ENCODE measurements at places on chromosomes 7 and 10. TPM values are rescaled to one million over a fixed set of nuclear protein-coding genes. Genes with fewer than 3 reads are reported as not detected.

GRCh38 chr10:124342821-124343170 lies 75.9 kb downstream of the OAT start:
- no peak overlapping the region for H3K27ac ChIP-seq
- H3K4me3 ChIP-seq = no peak overlapping the region
- no peak for DNase-seq
- H3K4me1 ChIP-seq = peaks cover 2% of the 10 kb centered on the region
- H3K36me3 ChIP-seq = no peaks in the 10 kb centered on the region
- H3K27me3 ChIP-seq = no peaks in the 10 kb centered on the region

DNA sequence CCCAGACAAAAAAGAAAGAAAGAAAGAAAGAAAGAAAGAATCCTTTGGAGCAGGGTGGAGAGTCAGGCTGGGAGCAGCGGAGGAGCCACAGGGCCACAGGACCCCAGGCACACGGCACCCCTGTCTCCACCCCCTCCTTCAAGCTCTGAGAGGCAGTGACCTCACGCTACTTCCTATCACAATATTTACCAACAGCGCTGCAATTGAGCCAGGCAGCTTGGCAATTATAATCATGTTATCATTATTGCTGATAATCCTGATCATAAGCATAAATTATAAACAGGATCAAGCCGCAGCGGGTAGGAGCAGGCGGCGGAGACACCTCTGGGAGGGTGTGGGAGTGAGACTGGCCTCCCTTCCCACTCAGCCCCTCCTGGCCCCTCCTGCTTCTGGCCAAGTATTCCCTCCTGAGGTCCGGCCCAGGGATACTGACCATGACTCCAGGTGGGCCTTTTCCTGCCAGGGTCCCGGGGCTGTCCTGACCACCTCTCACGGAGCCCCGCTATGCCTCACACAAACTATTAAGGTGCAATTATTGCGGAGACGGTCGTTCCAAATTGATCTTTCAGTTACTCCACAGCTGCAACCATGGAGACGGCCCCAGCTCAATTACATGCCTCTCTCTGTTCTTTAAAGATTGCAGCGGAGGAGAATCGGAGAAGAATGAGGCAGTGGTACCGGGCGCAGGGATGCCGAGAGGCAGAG lies 10.0 kb upstream of the GTF2IRD1 start:
- H3K4me1 ChIP-seq = no peaks in the 10 kb centered on the region
- H3K4me3 ChIP-seq = no peak overlapping the region
- no peak for DNase-seq
- no peaks in the 10 kb centered on the region for H3K36me3 ChIP-seq

DNA sequence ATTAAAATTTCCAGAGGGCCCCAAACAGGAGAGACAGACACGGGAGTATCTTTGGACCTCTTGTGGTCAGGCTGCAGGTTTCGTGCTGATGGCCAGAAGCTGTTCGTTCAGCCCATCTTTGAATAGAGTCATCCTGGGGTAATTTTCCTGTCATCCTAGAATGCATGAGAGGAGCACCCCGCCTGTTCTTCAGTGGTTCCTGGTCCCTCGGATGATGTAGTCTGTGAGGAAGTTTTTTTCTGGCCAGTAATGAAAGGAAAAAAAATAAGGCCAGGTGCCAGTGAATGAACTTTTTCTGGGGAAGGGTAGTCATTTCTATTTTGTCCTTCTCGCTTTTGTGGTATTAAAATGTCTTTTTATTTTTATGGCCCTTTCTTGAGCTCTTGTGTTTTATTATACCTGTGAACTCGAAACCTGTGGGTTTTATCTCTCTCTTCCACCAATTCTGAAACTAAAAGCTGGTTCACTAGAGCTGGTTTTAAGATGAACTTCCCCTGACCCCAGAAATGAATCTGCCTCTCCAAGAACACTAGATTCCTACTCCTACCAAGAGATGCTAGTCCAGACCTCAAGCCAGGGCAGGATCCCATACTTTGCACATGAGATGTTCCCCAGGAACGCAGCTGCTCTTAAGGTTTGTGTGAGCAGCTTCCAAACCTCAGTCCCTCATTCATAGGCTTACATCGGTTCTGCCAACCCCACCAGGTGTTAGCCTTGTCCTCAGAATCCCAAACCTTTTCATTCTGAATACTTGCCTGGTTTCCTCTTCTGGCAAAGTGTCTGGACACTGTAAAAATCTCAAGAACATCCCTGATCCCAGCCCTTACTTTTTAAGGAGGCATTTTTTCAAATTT lies 15.4 kb upstream of the MEST start:
- no peak overlapping the region for H3K27ac ChIP-seq
- no peaks in the 10 kb centered on the region for H3K36me3 ChIP-seq
- H3K27me3 ChIP-seq = peaks cover 20% of the 10 kb centered on the region
- DNase-seq = no peak
- no peak overlapping the region for H3K4me3 ChIP-seq

DNA sequence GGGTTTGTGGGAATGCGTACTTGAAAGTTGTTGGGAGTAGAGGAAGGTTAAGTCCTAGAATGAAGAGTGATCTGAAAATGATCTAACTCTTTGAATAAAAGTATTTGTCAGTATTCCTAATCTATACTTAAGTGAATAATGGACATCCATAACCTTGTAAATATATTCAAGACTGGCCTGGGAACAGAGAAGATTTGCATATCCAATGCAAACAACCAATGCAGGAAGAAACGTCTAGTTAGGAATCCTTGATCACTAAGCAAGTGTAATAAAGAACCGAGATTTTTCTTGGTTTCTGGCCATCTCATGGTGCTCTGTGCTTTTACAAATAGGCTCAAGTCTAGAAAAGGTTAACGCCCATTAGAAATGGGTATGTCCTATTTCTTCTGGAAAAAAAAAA lies 157.1 kb downstream of the RAB11FIP2 start:
- H3K27me3 ChIP-seq = peaks cover 2% of the 10 kb centered on the region
- no peak for DNase-seq
- no peak overlapping the region for H3K27ac ChIP-seq
- H3K4me3 ChIP-seq = no peak overlapping the region
- H3K36me3 ChIP-seq = no peaks in the 10 kb centered on the region

DNA sequence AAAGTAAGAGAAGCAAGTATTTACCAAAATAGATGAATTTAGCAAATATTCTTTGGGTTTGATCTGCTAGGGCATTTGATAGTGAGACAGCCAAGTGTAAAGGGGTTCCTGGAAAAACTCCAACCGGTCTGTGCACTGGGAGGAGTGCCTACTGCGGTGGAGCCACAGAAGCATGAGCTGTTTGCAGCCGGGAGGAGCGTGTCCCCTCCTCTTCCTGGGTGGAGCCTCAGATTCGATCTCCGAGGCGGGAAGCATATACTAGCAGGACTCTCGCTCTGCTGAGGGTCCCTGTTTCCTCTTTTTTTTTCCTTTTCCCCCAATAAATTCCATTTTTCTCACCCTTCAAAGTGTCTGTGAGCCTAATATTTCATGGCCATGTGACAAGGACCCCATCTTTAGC lies 45.1 kb upstream of the MET start:
- H3K36me3 ChIP-seq = no peaks in the 10 kb centered on the region
- no peak overlapping the region for H3K27ac ChIP-seq
- H3K27me3 ChIP-seq = peaks cover 18% of the 10 kb centered on the region
- no peak for DNase-seq
- H3K4me3 ChIP-seq = no peak overlapping the region

- H3K27me3 ChIP-seq = no peaks in the 10 kb centered on the region
- H3K4me3 ChIP-seq = no peak overlapping the region
- DNase-seq = no peak
- peaks cover 73% of the 10 kb centered on the region for H3K36me3 ChIP-seq
Measured at GRCh38 chr10:73855413-73855812, 18.9 kb downstream of the CAMK2G start.

GRCh38 chr7:154903083-154903731 lies 99.7 kb downstream of the PAXIP1 start:
- no peaks in the 10 kb centered on the region for H3K36me3 ChIP-seq
- DNase-seq = no peak
- no peak overlapping the region for H3K27ac ChIP-seq
- H3K4me3 ChIP-seq = no peak overlapping the region

DNA sequence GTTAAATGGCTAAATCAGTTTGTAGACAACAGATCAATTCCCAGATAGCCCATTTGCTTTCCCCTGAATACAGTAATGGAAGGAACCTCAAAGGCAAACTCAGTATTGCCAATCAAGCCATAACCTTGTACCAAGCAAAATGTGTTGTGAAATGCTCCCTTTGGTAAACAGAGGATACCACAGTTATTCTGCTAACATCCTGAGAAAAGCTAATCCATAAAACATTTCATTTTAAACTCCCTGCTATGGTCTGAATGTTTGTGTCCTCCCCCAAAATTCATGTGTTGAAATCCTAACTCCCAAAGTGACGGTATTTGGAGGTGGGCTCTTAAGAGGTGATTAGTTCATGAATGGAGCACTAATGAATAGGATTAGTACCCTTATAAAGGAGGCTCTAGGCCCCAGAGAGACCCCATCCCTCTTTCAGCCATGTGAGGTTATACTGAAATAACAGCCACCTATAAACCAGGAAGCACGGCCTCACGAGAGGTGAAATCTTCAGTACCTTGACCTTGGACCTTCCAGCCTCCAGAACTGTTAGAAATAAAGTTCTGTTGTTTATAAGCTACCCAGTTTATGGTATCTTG lies 89.3 kb upstream of the RNF148 start:
- no peak overlapping the region for H3K4me3 ChIP-seq
- H3K4me1 ChIP-seq = no peaks in the 10 kb centered on the region
- H3K27ac ChIP-seq = no peak overlapping the region
- no peaks in the 10 kb centered on the region for H3K36me3 ChIP-seq
- H3K27me3 ChIP-seq = no peaks in the 10 kb centered on the region

DNA sequence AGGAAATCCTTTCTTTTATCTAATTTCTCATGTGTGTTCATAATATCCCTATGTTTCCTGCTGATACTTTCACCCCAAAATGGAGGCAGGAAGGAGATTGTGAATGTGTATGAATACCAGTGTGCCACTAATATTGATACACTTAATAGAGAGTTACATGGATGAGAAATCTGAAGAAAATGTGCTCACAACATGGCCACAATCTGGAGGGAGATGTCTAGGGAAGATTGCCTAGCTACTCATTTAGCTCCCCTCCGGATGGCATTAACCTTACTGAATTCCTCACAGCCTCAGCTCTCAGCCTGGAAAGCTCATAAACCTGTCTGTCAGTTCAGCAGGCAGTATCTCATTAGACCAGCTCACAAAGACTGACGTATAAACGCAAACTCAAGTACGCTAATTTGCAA lies 23.4 kb upstream of the DMTF1 start:
- no peaks in the 10 kb centered on the region for H3K4me1 ChIP-seq
- peaks cover 5% of the 10 kb centered on the region for H3K27me3 ChIP-seq
- DNase-seq = no peak
- no peaks in the 10 kb centered on the region for H3K36me3 ChIP-seq

DNA sequence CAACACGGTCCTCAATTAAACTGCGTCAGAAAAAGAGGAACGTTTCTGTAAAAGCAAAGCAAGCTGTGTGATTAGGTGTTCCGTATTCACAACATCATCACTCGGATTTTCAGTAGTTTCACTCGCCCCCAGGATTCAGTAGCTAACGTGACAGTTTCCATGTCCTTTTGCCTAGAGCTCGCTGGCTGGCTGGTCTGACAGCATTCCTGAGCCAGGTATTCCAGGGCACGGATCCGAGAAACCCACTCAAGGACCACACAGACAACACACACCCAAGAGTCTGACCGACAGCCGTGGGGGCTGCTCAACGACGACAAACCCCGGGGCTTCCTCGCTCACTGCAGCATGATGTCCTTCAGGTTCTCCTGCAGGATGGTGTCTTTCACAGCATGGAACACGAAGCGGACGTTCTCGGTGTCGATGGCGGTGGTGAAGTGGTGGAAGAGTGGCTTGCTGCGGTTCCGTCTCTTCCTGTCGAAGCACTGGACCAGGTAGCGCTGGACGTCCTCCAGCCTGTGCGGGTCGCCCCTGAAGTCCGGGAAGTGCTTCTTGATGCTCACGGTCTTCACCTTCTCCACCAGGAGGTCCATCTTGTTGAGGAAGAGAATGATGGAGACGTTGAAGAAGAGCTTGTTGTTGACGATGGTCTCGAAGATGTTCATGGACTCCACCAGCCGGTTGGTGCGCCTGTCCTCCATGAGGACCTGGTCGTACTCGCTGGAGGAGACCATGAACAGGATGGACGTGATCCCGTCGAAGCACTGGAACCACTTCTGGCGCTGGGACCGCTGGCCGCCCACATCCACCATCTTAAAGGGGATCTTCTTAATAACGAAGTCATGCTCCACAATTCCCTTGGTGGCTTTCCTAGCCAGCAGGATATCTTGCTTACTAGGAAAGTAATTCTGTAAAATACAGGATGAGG lies 43.1 kb downstream of the AMZ1 start:
- no peak overlapping the region for H3K4me3 ChIP-seq
- H3K4me1 ChIP-seq = peaks cover 18% of the 10 kb centered on the region
- peak overlapping the region; percentile 45 for H3K27ac ChIP-seq
- DNase-seq = peak; percentile 12

GRCh38 chr7:129886167-129886817 lies 66.5 kb downstream of the UBE2H start:
- peaks cover 3% of the 10 kb centered on the region for H3K36me3 ChIP-seq
- H3K27ac ChIP-seq = no peak overlapping the region
- DNase-seq = no peak
- no peaks in the 10 kb centered on the region for H3K4me1 ChIP-seq
- no peaks in the 10 kb centered on the region for H3K27me3 ChIP-seq

Gene CTBP2
- 0.15 TPM for total RNA-seq

Gene RSPH10B2
- 0.43 TPM for total RNA-seq

Gene LRRC61
- 23.1 TPM for total RNA-seq

Gene EIF3B
- 135 TPM for total RNA-seq

Gene HEPACAM2
- not detected for total RNA-seq

Gene NUB1
- total RNA-seq = 67.3 TPM

Gene BPGM
- 27.3 TPM for total RNA-seq
